CD4-positive, alpha-beta T cell treated with Interleukin-4 for 4 hours (primary cell): ENCODE measurements at places on chromosomes 3 and 15.

GRCh38 chr15:30962079-30962478 is 29.3 kb downstream of the MTMR10 start:
- no peak for DNase-seq

GRCh38 chr3:115151921-115152320 is 4.8 kb upstream of the ZBTB20 start:
- DNase-seq, result no peak

- DNase-seq, result no peak
These were observed 354.3 kb downstream of the AGBL1 start for GRCh38 chr15:86433983-86434382.

GRCh38 chr15:62482785-62483429 is 317.8 kb upstream of the C2CD4B start:
- no peak for DNase-seq

- DNase-seq, result no peak
These were observed 97.5 kb downstream of the FRMD5 start for GRCh38 chr15:44097552-44097951.

DNA sequence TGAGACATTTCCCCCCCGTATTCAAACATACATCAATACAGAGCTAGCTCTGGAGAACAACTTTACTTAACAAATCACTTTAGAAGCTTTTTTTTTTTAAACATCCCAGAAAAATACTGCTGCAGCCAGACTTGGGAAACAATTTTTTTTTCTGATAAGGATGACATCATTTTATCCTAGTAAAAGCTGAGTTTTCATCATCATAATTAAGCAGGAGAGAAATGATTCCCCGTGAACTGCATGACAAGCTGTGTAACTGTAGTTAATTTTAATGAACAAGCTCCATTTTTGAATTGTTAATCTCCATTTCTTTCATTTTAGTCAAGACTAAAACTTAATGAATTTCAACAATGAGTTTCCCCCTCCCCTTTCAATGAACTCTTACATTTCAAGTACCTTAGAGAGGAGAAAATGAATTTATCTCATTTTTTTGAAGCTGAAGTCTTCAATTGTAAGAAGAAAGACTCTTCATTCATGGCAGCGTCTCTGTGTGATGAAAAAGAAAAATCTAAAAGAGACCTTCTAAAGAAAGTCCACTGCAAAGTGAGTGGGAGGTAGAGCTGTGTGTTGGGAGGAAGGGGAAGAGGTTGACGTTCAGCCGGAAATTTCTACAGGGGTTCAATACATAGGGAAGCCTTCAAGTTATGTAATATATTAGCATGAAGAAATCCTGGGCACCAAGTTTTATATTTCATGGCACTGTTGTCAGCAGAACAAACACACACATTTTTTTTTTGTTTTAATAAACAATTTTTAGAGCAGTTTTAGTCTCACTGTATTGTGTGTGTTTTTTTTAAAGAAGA is 31.7 kb downstream of the HES1 start:
- no peak for DNase-seq

- no peak for DNase-seq
These were observed 2.5 kb upstream of the CNTN4 start for GRCh38 chr3:2096216-2096615.

DNA sequence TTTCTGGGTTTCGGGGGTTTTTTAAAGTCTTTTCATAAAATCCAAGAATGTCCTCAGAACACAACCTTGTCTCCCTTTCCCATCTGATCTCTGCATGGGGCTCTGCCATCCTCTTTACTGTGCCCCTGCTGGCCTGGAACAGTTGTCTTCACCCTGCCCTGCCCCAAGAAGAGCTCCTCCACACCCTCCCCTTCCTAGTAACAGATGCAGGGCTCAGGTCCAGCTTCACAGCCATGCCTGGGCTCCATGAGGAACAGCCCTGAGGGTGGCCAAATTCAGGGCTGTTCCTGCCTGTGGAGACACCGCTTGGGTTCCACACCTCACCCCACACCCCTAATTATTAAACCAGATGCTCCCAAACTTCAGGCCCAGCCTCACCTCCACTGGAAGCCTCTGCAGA is 12.9 kb upstream of the ULK3 start:
- DNase-seq, result no peak

DNA sequence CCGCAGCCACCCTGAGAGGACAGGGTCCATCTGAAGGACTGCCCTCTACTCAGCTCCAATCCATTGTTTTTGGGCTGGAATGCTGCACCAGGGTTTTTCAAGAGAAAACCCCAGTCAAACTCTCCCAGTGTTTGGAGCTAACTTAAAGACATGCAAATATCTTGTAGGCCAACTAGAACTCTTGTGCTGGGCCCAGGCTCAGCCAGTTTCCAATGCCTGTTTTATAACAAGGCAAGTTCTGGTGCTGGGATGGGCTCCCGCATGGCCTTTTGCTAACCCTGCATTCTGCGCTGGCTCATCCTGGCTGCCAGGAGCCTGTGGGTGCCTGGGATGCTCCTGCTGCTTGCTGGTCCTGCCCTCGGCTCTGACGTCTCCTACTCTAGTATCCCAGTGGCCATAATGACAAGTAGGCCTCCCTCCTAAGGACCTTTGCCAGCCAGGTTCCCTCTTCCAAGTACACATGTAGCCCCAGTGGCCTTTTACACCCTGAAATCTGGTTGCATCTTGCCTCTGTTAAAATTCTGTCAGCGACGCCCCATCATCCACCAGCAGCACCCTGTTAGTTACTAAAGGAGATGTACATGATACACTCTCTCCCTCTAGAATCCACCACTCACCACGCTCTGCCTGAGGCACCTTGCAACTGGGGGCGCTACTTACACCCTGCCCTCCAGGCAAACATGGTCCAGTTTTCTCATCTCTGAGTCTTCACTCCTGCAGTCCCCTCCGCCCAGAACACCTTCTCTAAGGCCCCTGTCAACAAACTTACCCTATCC is 30.5 kb upstream of the RAB6B start:
- no peak for DNase-seq

GRCh38 chr3:42123012-42123581 is 31.9 kb downstream of the TRAK1 start:
- no peak for DNase-seq

DNA sequence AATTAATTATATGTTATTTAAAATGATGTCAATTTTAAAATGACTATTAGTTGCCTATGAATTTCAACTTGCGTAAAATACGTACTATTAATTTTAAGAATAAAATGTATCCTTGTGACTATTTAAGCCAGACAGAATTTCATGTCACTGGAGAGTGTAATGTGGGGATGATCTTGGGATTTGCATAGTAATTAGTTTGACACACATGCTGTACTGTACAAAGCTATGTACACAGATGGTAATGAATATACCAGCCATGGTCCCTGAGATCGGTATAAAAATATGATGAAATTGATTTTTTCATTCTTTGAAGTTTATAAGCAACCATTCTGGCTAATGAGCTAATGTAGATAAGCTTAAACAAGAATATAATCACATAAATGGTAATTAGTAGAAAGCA is 134.4 kb upstream of the ROBO1 start:
- DNase-seq, result no peak

DNA sequence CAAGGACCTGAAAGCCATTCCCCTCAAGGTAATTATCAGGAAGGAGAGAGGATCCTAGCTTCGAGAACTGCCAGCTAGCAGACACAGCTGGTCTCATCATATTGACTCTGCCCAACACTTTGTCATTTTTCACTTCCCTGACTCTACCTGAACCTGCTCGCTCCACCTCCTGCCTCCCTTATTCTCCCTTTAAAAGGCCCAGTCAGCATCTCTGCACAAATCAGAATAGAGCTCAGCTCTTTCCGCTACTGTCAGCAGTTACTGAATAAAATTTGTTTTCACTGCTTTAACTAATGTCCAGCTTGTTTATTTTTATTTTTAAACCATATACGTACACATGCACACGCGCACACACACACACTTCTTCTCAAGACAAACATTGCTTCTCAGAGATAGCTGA is 57.2 kb upstream of the MCF2L2 start:
- DNase-seq, result no peak

GRCh38 chr15:100831467-100831866 is 48.2 kb upstream of the ALDH1A3 start:
- no peak for DNase-seq

DNA sequence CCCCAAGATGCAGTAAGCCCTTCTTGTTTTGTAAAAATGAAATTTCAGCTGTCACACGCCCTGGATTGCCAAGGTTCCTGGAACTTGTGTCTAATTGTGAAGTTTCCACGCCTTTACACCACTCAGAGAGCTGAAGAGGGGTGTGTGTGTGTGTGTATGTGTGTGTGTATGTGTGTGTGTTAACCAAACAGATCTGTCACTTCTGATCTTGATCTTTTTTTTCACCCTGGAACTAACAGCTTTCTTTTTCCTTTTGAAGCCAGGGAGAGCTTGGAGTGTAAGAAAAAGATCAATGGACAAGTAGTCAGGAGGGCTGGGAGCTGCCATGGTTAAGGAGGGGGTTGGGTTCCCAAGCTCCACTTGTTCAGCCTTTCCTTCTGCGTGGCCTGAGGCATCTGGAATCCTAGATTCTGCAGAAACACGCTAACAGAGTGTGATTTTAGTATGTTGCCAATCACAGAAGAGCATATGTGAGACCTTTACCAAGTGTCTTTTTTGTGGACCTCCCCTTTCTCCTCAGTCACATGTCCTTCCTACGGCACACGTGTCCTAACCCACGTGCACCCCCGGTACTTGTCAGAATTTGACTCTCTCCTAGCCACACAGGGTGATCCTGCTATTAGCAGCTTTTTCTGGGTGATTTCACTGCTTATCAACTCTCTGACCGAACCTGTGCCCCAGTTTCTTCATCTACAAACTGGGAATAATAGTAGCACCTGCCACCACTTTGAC is 11.5 kb downstream of the TIMP4 start:
- no peak for DNase-seq

GRCh38 chr15:68204361-68204760 is 771 bp downstream of the CALML4 start:
- DNase-seq, result no peak

GRCh38 chr3:46269556-46269955 is 27.3 kb downstream of the CCR3 start:
- no peak for DNase-seq

- no peak for DNase-seq
These were observed 40.2 kb upstream of the FAM107A start for GRCh38 chr3:58617338-58617761.

- no peak for DNase-seq
These were observed 22.8 kb downstream of the MINDY2 start for GRCh38 chr15:58793862-58794261.

DNA sequence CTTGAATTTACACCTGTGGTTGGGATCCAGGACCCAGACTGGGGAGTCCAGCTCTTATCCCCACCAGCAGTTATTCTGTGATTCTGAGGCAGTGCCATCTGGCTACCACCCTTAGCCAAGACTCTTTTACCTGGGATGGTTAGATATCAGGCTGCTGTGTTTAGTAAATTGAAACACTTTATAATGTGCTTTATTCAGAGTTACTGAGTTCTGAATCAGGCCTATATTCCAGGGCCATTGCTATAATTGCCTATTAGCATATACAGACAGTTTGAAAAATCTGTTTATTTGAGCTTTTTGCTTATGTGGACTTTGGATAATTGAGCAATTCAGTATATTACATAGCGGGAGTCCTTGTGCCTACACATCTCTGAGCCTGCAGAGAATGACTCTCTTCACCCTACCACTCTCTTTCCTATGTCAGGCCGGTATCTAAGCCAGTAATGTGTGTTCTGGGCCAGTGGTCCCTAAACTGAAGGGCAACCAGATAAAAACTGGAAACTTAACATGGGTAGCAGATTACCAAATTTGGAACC is 45.4 kb upstream of the TRAK1 start:
- no peak for DNase-seq

DNA sequence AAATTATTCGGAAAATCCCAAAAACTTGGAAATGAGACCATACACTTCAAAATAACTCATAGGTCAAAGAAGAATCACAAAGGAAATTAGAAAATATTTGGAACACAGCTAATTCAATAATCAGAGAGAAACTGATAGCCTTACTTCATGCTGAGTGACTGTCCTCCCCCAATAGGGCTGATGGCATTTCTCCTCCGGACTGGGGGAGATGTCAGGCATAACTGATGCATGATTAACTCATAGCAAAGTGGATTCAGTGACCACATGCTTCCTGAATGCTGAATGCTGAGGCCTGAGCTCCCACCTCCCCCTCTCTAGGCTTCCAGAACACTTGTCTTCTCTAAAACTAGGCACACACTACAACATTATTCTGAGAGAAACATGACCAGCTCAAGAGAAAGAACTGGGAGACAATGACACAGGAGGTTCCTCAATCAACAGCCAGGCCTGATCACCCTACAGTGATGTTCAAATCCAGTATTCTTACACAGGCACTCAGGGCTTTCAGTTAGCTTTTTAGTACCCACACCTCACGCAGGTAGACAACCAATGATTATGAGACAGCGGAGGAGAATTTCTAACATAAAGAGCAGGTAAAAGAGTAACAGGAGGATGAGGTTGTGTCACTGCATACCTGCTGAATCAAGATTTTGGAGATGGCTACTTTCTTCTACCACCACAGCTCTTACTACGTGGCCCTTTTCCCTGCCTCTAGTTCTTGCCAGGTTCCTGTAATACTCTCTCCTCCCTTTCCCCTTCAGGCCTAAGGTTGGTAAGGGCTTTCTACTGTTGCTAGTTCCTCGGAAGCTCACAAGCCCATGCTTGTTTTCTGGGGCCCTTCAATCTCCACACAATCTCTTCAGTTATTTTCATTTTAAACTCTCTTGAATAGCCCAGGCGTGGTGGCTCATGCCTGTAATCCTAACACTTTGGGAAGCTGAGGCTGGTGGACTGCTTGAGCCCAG is 96.1 kb downstream of the FMN1 start:
- no peak for DNase-seq

- DNase-seq, result no peak
These were observed 46.7 kb upstream of the RAP2B start for GRCh38 chr3:153115326-153115725.

DNA sequence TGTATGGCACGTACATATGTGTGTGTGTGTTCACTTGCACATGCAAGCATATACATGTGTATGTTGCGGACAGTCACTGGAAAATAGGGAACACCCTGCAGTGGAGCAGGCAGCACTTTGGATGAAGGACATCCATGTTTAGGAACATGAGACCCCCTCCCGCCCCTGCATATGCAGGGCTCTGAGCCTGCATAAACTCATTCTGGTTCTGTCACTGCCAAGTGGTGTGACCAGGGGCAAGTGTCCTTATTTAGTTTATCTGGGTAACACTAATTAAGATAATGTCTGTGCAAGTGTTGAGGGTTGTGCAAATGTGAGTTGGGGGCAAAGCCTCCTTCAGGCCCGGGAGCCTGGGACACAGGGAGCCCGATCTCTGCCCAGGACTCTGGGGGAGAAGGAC is 105.7 kb downstream of the CORO2B start:
- no peak for DNase-seq

DNA sequence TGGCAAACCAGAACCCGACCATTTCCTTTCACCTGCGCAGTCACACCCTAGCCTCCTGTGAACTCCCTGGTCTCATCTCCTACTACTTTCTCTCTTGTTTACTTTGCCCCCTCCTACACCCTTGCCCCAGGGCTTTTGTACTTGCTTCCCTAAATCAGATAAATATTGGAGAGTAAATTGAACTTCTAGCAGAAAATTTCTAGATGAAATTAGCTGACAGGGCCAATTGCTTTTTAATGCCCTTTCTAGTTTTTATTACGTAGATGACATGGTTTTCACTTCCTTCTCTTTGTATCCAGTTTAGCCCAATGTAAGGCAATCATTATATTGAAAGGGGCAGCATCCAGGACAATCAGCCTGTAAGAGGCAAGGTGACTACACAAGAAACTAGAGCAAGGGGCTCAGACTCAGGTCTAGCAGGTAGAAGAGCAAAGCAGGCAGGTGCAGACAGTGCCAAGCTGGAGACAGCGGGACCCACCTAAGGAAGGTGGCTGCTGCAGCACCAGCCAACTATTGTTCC is 56.2 kb upstream of the TOPAZ1 start:
- DNase-seq, result no peak

GRCh38 chr3:14237457-14237856 is 58.8 kb downstream of the LSM3 start:
- DNase-seq, result no peak
